Thymus (tissue), 14 donors: ENCODE measurements at places on chromosomes 2 and 18.

- DNase-seq = no peak
Observed at GRCh38 chr2:20209373-20210109, 15.4 kb downstream of the SDC1 start.

- no peak for DNase-seq
Observed at GRCh38 chr2:99890568-99891427, 251.6 kb downstream of the AFF3 start.

- no peak for DNase-seq
Observed at GRCh38 chr2:123839326-123839725, 185.8 kb upstream of the CNTNAP5 start.

DNA sequence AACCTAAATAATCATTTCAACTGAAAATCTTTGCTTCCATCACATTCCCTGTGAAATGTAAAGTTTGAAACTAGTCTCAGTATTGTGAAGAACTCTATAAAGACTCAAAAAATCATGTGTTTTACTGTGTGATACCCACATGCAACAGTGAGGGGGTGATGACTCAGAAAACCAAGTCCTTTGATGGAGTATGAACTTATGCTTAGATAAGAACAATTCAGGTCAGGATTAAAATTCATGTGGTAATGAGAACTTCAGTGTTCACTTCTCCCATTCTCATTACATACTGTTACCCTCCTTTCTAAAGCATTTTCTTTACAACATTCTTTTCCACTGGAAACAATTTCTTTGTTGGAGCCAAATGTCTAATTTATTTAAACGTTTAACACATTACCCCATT is 360.2 kb downstream of the FSIP2 start:
- no peak for DNase-seq
